ENCODE measurements at places on chromosomes 1 and 21.

DNA sequence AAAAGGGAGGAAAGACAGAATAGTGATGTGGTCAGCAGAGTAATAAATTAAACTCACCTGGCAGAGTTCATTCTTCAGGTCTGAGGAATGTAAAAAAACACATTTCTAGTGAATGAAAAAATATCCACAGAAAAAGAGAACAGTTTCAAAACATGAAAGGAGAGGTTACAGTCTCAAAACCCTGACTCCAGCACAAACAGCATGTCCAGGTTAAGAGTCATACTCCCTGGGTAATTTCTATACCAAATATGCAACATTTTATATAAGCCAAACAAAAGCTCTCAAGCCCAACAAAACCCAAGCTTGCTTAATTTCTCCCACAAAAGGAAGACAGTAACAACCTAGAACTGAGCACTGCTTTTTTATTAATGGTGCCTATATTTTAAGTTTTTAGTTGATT, 173.0 kb downstream of the NTMT2 start:
- DNase-seq: no peak

GRCh38 chr1:223752721-223753515, 40.6 kb downstream of the CAPN2 start:
- no peak for DNase-seq

- DNase-seq: no peak
Observed at GRCh38 chr1:169148472-169149252, 42.2 kb downstream of the ATP1B1 start.

- DNase-seq: no peak
Observed at GRCh38 chr1:230713915-230714764, at the start of gene AGT. Gene AGT, minus strand, starts transcription at chr1:230714122. Its CDS starts 3,299 bp downstream, at chr1:230710823.

GRCh38 chr1:229596925-229597699, 28.8 kb downstream of the TAF5L start:
- DNase-seq: no peak

DNA sequence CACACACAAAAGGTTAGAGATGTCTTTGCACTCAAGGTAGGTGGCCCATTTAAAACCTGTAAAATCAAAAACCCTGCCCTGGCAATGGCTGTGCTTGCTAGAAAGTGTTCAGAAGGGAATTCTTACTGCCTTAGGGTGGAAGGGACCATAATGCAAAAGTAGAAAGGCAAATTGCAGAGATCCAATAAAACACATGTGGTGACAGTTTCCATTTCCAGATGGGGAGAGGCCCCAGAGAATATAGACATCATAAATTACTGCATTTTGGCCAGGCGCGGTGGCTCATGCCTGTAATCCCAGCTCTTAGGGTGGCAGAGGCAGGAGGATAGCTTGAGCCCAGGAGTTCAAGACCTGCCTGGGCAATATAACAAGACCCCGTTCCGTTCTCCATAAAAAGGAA, 13.0 kb downstream of the FMO1 start:
- DNase-seq: no peak

DNA sequence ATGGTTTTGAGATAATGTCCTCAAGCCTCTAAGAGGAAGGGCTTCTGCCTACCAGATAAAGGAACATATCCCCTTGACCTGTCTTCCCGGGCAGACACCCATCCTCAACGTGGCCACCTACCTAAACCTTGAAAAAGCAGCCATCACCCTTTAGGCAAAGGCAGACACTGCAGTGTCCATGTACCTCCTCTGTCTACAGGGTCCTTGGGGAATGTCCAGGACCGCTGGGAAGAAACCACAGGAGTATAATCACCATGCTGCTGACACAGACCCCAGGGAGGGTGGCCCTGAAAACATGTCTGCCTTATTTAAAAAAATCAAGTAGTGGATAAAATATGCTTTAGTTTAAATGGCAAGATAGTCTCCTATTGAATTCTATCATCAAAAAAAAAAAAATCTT, 16.6 kb downstream of the BCAR3 start:
- no peak for DNase-seq

GRCh38 chr1:30336550-30337323, 386.6 kb downstream of the MATN1 start:
- DNase-seq: no peak

- no peak for DNase-seq
Observed at GRCh38 chr1:61490924-61491323, 234.0 kb downstream of the TM2D1 start.

- DNase-seq: no peak
Observed at GRCh38 chr1:101993710-101994109, 3.0 kb downstream of the OLFM3 start.

DNA sequence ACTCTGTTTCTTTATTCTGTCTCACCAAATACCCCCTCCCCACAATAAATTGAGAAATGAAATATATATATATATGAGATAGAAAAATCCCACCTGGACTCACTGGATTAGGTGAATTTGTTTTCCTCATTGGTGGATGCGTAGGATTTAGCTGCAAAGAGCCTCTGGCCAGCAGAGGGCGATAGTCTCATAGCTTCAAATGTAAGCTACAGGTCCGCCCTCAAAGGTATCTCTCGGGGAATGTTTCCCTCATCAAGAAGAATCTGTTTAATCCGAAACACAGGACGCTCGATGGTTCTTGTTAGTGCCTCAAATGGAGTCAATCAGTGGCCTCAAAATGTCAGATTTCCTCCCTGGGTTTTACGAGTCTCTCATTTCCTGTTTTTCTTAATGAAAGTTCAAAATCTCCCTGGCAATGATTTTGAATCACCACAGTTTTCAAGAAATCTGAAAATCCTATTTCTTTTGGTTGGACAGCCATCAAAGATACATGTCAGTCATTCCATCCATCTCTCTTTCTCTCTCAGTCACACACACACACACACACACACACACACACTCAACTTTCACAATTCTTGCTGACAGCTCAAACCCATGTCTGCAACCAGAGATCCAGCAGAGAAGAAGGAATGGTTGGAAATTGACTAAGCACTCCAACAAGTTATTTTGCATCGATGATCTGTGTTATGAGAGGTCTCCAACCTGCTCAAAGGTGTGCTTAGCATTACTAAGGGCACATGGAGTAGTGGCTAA, 13.9 kb upstream of the CAMK1G start:
- DNase-seq: peak; percentile 82
